CD4-positive, alpha-beta T cell treated with Interleukin-6 at 100 ng/mL for 8 hours (primary cell): ENCODE measurements at places on chromosomes 4 and X.

GRCh38 chrX:103360092-103360491, 3.8 kb downstream of the TCEAL9 start:
- no peak for DNase-seq

GRCh38 chr4:77734928-77735327, 84.2 kb downstream of the CNOT6L start:
- peak; percentile 46 for DNase-seq

- no peak for DNase-seq
Measured at GRCh38 chr4:10336471-10336870, 120.8 kb downstream of the ZNF518B start.

DNA sequence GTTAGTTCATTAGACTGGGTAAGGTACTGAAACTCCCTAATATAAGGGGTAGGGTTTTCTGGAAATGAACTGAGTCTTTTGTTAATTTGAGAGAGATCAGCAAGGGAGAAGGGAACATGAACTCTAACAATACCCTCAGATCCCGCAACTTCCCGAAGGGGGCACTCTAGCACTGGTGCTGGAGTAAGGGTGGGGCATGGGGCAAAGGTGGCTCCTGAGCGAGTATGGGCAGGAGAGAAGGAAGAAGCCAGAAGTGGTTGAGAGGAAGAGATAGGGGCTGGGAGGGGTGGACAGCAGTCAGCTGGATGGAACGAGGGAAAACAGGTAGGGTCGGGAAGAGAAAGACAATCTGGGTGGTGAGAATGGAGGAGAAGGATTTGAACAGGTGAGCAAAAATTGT, 183.2 kb upstream of the MAGEE2 start:
- no peak for DNase-seq

DNA sequence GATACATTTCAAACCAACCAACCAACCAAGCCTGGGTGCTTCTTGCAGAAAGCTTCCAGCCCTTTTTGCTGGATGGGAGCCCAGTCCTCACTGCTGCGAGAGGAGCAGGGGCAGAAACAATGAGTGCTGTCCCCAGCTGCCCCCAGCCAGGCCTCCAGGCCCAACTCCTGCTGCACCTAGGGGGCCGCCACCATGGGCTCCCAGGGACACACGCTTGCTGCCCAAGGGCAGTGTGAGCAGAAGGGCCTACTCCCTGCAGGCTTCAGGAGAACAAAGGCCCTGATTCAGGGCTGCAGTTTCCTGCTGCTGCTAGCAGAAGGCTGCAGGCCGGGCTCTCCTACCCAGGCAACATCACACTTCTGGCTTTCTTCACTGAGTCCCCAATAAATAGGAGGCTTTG, 37.7 kb upstream of the ENPP6 start:
- no peak for DNase-seq

- DNase-seq = no peak
Measured at GRCh38 chr4:126899331-126899801, 733.4 kb upstream of the INTU start.

DNA sequence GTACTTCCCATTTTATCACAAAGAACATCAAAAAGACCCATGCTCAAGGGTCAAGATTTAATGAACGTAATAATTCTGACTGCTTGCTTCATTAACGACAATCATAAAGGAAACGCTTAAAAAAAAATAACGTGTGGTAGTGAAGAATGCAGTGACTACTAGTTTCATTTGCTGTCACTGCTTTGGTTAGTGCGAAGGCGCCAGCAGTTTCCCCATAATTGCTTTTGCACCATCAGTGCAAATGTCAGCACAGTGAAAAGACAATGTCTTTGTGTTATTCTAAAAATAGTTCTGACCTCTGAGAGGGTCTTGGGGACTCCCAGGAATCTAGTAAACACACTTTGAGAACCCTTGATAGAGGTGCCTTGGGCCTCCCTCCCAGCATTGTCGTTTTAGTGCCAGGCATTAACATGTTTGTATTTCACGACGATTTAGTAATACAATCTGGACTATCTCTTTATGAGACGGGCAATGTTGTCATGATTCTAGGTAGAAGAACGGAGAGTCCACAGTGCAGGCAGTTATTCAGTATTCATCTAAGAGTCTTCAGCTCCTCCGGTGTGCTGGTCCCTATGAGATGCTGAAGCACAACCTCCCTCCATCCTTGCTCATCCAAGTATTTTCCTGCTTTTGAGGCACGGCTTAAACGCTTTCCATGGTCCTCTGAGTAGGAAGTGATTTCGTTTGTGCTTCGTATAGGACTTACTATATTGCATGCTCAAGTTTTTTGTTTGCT, 71.0 kb downstream of the AFF1 start:
- peak; percentile 12 for DNase-seq

DNA sequence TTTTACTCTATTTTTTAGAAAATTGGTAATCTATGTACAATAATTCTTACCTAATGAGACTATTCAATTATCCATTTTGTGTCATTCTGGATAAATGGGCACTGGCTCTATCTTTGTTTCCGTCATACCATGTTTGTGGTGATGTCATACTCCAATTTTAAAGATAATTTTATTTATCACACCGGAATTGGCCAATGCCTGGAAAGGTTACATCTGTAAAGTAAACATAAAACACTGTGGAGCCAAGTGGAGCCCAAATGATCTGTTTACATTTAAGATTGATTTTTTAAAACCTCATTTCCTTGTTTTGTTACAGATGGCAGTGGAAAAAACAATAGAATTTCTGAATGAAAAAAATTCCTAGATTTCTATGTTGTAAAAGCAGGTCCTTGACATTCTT, 120.2 kb upstream of the GPRIN3 start:
- DNase-seq = no peak

DNA sequence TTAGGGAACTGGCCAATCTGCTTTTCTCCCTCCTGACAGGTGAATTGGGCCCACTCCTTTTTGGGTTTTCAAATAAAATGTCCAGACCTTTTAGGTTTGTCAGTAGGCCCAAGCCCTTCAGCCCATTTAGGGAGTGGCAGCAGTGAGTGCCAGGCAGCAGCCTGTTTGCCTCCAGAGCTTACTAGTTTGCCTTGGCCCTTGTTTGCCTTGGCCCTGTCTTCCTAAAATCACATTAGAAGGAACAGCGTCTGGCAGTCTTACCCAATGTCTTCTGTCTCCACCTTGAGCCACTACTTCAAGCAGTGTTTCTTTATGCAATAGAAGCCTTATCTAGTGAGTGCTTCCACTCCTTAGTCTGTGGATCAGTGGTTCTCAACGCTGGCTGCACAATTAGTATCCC, 117.1 kb downstream of the TMEM164 start:
- no peak for DNase-seq

GRCh38 chr4:39433878-39434492, 24.7 kb downstream of the RPL9 start:
- no peak for DNase-seq

DNA sequence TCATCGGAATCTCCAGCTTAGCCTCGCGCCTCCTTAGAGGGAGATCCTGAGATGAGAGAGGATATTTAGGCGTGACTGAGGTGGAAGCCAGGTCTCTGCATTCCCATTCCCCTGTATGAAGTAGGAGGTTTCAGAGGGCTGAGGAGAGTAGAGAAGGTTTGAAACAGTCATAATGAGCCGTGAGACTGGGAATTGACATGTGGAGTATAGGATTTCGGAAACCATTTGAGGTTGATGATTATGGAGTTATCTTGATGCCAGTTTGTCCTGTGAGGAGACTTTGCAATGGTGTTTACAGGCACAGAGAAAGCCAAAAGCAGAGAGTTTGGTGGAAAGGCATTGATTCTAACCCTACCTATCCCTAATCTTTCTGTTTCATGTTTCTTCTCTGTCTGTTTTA, 2.0 kb downstream of the CHST7 start:
- no peak for DNase-seq

- DNase-seq = no peak
Measured at GRCh38 chrX:38837389-38837788, 36.1 kb downstream of the MID1IP1 start.

GRCh38 chr4:93346840-93347239, 481.7 kb upstream of the ATOH1 start:
- no peak for DNase-seq

- no peak for DNase-seq
Measured at GRCh38 chrX:25810202-25810601, 327.9 kb upstream of the MAGEB18 start.

GRCh38 chr4:168723020-168723419, 226.2 kb downstream of the PALLD start:
- DNase-seq = no peak

DNA sequence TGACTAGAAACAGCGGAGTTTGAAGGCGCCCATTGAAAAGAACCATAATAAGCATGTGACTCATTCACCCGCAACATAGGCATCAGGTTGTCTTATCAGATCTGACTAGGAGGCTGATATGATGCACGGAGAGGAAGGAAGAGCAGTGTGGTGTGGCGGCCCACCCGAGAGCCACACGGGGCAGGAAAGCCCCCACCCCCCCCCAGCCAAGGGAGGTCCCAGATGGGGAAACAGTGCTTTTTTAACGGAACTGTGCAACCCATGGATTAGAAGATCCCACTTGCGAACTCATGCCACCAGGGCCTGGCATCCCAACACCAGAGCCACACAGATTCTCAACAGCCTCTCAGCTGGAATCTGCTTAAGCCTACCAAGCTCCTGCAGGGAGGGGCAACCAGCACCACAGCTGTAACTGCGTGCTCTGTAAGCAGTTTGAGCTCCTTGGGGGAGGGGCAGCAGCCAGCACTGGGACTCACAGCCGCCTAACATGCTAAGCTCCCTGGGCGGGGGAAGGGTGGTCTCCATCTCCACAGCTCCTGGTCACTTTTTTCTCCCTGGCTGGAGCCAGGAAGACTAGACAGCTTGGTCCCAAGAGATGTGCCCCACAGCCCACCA, 466.2 kb downstream of the PDGFC start:
- no peak for DNase-seq

GRCh38 chr4:36211084-36211483, 33.2 kb downstream of the ARAP2 start:
- DNase-seq = no peak

DNA sequence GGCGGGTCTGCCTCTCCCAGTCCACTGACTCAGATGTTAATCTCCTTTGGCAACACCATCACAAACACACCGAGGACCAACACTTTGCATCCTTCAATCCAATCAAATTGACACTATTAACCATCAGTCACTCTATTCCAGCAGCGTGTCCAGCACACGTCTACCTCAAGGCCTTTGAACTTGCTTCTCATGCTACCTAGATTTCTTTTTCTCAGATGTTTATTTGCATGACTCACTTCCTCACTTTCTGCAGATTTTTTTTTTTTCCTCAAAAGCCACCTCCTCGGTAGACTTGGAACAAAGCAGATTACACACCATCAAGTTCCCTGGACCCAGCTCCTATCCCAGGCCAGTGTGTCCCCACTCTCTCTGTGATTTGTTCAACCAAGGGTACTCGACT, 49.5 kb downstream of the SUPT20HL2 start:
- DNase-seq = no peak

DNA sequence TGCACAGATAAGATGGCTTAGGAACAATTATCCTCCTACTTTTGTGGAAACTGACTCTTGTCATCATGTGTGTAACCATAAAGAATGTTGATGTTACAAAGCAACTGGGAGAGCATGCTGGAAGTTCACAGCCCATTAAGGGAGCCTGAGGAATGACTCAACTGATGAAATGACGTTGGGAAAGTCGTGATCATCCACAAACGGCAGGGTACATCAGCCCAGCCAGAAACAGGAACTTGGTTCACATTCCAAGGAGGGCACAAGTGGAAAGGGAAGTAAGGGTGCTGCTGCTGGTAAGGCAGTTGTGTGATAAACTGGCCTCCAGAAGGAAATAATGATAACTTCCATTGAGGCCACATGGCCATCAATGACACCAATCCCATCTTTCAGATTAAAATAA, 6.7 kb downstream of the TEC start:
- no peak for DNase-seq

- DNase-seq = peak; percentile 6
Measured at GRCh38 chr4:148443512-148444295, 1.5 kb upstream of the NR3C2 start.

- peak; percentile 15 for DNase-seq
Measured at GRCh38 chr4:183256756-183257385, 63.2 kb downstream of the CLDN22 start.

DNA sequence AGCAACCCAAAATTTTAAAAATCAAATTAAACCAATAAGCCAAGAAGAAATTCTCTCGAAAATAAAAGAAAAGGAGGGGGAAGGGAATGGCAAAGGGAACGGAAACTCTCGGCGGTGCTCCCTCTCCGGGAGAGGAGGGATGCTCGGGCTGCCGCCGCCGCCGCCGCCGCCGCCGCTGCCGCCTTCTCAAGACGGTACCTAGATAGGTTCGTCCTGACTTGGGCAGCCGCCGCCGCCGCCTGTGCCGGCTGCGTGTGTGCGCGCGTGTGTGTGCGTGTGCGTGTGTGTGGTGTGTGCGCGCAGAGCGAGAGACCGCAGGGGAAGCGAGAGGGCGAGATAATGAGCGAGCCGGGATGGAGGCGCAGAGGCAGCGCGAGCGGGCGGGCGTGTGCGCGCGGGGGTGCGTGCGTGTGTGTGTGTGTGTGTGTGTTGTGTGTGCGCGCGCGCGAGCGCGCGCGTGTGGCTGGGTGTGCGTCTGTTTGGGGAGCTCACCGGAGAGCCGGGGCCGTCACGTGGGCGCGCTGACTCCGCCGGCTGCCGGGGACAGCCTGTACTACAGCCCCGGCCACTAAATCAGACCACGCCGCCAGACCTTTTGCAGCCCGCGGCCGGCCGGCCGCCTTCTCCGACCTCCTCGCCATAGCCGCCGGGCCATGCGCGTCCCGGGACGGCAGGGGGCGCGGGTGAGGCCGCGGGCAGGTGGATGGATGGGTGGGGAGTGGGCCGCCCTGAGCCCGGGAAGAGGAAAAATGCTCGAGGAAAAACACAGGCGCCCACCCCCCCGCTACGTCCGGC, 111.6 kb downstream of the DHX15 start:
- peak; percentile 41 for DNase-seq

DNA sequence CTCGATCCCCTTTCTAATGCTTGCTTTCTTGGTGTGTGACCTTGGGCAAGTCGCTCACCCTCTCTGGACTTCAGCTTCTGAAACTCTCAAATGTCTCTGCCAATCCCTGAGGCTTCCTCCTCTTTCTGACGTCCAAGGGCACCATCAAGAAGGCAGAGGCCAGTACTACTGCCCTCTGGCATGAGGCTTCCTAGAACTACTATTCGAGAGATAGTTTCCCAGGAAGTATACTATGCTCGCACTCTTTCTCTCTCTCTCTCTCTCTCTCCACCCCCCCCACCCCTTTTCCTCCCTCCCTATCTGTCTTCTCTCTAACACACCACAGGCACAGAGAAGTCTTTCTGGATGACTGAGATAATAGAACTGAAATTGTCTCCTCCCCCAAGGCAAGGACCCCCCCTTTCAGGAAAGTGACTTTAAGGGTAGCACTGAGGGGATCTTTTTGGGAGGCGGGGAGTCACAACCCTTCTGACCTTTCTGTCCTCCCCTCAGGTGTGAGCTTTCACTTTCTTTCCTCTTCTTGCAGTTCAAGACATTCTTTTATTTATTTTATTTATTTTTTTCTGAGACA, 20.0 kb upstream of the BCOR start:
- DNase-seq = no peak

- no peak for DNase-seq
Measured at GRCh38 chrX:49183701-49184281, 2.4 kb downstream of the PRICKLE3 start.

DNA sequence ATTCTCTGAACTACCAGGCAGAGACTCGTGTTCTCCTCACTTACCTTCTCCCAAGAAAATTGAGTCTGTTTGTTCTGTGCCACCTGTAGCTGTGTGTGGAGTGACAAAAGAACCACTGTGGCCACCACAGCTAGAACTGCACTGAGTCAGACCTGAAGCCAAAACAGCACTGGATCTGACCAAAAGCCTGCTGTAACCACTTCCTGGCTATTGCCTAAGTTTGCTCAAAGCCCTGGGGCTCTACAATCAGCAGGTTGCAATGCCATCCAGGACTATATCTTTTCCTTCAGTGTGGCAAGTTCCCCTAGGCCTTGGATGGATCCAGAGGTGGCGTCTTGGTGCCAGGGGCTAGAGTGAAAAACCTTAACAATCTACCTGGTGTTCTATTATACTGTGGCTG, 449.1 kb downstream of the FAM133A start:
- DNase-seq = no peak
